ENCODE measurements at places on chromosomes 2 and 18.

DNA sequence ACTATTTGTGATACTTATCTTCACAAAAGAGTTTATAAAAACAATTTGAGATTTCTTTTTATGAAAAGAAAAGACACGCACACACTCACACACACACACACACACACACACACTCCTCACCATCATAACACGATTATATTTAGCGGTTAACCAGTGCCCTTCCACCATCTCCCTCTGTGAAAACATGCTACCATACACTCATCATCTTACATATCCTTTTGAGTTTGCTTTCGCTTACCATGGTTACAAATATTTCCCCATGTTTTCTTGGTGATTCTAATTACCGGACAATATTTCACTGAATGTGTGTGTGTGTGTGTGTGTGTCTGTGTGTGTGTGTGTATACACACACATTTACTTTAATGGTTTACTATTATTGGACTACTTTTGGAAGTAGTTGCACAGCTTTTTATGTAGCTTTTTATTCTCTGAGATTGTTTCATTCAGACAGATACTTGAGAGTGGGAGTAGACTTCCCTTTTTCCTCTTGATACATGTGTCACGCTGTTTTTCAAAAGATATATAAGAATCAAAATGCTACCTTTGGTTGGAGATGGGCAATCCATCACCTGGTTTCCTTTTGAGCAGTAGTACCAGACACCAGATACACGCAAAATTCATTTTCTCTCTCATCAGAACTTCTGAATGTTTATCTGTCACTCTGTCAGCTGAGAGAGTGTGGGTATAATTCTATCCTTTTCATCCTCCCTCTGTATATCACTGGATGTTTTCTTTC is 138.1 kb downstream of the SETBP1 start:
- H3K27me3 ChIP-seq = no peaks in the 10 kb centered on the region
- H3K36me3 ChIP-seq = no peaks in the 10 kb centered on the region
- H3K4me3 ChIP-seq = no peak overlapping the region
- H3K4me1 ChIP-seq = no peaks in the 10 kb centered on the region
- no peak overlapping the region for H3K27ac ChIP-seq
- no peak for DNase-seq

GRCh38 chr2:207463433-207463832 is 66.3 kb upstream of the CREB1 start:
- no peak for DNase-seq
- H3K27ac ChIP-seq = no peak overlapping the region
- no peaks in the 10 kb centered on the region for H3K27me3 ChIP-seq
- no peak overlapping the region for H3K4me3 ChIP-seq
- peaks cover 5% of the 10 kb centered on the region for H3K4me1 ChIP-seq
- no peaks in the 10 kb centered on the region for H3K36me3 ChIP-seq

DNA sequence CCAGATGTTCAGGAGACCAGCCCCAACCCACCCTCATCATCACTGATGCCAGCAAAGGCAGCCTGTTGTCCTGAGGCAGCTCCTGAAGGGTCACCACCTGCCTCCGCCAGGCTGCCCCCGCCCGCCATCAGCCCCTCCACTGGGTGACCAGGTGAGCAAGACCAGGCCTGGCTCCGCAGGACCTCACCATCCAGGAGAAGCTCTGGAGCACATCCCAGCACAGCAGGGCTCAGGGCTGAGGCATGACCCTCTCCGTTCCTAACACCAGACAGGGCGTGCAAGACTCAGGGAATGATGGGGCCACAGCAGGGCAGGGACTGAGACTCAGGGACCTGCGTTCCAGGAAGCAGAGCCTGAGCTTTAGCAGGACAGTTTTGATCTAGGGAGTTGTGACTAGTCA is 218.8 kb upstream of the RAB6C start:
- H3K27ac ChIP-seq = no peak overlapping the region
- no peaks in the 10 kb centered on the region for H3K27me3 ChIP-seq
- no peak for DNase-seq
- H3K4me1 ChIP-seq = no peaks in the 10 kb centered on the region

DNA sequence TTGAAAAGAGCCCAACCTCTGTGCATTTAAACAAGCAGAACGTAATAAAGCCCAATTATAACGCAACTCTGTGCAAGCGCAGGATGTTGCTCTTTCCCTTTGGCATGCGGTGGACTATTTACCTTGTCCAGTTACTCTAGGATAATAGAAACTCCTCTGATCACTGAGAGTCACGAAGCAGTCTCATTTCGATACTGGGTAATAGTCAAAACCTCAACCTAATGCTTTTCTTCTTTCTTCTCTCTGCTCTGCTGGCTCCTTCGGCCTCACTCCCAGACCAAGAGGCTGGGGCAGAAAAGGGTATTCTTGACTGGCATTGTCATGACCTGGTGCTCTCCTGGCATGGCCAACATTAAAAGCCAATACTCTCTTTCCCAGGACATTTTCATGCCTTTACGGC is 89.7 kb upstream of the GCFC2 start:
- H3K36me3 ChIP-seq = no peaks in the 10 kb centered on the region
- no peaks in the 10 kb centered on the region for H3K4me1 ChIP-seq
- no peaks in the 10 kb centered on the region for H3K27me3 ChIP-seq
- DNase-seq = no peak
- H3K4me3 ChIP-seq = no peak overlapping the region

DNA sequence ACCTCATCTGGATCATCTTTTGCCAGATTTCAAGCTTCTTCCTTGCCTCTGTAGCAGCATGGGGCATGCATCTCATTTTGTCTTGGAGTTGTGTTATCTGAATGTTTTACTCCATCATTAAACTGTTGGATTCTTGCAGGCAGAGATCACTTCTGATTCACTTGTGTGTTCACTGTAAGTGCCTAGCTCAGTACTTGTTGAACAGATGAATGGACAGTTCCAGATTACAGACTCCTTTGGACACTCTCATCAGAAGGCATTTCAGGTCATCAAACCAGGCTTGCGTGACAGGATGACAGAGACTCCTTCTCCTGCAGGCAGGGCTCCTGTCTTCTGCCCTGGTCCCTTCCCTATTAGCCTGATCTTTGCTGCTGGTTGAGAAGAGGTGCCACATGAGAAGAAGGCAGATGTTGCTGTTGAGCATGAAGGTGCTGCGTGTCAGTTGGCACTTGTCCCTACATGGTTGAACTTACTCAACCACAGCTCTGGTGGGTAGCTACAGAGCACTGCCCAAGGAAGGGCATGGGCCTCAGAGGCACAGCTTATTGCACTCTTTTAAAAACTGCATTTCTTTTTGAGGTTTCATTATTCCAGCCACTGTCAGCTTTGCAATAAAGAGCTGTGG is 58.9 kb downstream of the INPP4A start:
- no peaks in the 10 kb centered on the region for H3K4me1 ChIP-seq
- no peak for DNase-seq
- peaks cover 2% of the 10 kb centered on the region for H3K36me3 ChIP-seq
- no peak overlapping the region for H3K27ac ChIP-seq
- no peak overlapping the region for H3K4me3 ChIP-seq
- no peaks in the 10 kb centered on the region for H3K27me3 ChIP-seq

- peaks cover 21% of the 10 kb centered on the region for H3K27me3 ChIP-seq
- DNase-seq = no peak
- no peaks in the 10 kb centered on the region for H3K36me3 ChIP-seq
- H3K4me1 ChIP-seq = peaks cover 3% of the 10 kb centered on the region
- no peak overlapping the region for H3K4me3 ChIP-seq
- H3K27ac ChIP-seq = no peak overlapping the region
These were observed 2.2 kb upstream of the PDIA6 start for GRCh38 chr2:10814571-10815331.

DNA sequence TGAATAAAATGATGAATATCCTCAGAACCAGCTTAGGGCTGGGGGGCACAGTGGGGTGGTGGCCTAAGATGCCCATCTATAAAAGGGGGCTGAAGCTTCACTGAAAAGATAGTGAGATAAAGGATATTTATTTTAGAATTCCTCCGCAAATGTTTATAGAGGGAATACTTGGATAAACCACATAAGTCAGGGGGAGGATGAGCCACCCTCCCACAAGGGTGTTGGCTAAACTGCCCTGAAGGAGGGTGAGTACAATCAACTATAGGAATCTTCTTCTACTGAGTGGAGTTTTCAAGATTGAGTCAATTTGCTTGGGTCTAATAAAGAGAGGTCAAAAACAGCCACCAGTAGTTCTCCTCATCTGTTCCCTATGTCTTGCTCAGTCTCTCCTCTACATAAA is 114.5 kb upstream of the TANK start:
- no peaks in the 10 kb centered on the region for H3K36me3 ChIP-seq
- H3K27ac ChIP-seq = no peak overlapping the region
- peak; percentile 62 for DNase-seq

DNA sequence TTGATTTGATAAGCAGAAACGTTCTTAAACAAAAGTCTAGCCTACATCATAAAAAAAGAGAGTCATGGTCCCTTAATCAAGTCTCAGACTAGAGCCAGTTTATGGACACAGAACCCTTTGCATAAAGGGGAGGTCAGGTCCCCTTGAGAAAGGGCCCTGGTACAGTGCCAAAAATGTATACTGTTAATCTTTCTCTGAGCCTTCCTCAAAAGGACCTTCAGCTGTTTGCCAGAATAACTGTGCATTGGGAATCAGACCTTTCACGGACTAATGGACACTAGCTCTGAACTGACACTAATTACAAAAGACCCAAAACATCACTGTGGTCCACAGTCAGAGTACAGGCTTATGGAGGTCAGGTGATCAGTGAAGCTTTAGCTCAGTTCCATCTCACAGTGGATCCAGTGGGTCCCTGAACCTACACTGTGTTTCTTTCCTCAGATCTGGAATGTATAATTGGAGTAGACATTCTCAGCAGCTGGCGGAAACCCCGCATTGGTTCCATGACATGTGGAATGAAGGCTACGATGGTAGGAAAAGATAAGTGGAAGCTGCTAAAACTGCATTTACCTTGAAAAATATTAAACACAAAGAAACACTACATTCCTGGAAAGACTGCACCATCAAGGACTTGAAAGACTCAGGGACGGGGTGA is 151.4 kb downstream of the TMEFF2 start:
- H3K4me3 ChIP-seq = no peak overlapping the region
- no peak overlapping the region for H3K27ac ChIP-seq
- H3K4me1 ChIP-seq = no peaks in the 10 kb centered on the region
- no peaks in the 10 kb centered on the region for H3K36me3 ChIP-seq
- no peaks in the 10 kb centered on the region for H3K27me3 ChIP-seq

DNA sequence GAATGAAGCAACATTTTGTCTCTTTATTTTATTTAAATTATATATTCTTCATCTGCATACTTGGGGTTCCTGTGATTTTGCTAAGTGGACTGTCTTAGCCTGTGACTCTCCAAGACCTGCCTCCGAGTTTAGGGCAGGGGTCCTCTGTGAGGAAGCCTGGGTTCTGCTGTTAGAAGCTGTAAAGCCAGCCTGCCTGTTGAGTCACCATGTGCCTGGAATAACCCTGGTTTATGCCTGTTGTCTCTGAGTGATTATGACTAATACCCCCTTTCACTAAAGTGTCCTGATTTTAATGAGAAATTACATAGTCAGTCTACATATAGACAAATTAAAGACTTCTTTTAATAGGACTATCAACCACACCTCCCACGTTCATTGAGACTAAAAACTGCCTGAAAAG is 369.1 kb downstream of the ZNF521 start:
- no peak overlapping the region for H3K27ac ChIP-seq
- no peak overlapping the region for H3K4me3 ChIP-seq
- no peak for DNase-seq
- H3K27me3 ChIP-seq = no peaks in the 10 kb centered on the region
- no peaks in the 10 kb centered on the region for H3K36me3 ChIP-seq

GRCh38 chr2:109069331-109070194 is 59.4 kb upstream of the SH3RF3 start:
- no peak overlapping the region for H3K27ac ChIP-seq
- DNase-seq = no peak
- H3K36me3 ChIP-seq = no peaks in the 10 kb centered on the region
- no peak overlapping the region for H3K4me3 ChIP-seq
- no peaks in the 10 kb centered on the region for H3K4me1 ChIP-seq

DNA sequence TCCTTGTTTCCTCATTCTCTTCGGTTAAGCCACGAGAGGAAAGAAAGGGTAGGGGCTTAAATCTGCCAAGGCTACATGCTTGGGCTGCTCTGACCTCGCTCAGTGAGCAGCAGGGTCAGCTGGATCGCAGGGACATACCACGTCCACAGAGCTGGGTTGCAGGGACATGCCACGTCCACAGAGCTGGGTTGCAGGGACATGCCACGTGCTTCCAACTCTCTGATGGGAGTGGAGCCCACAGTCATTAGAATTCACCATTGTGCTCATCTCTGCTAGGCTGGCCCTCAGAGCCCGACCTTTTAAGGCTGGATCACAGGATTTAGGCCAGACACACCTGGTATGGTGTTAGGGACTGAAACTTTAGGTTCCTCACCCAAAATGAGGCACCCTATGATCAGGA is 107.4 kb upstream of the SEC11C start:
- DNase-seq = no peak
- H3K27me3 ChIP-seq = no peaks in the 10 kb centered on the region
- no peak overlapping the region for H3K27ac ChIP-seq
- no peaks in the 10 kb centered on the region for H3K36me3 ChIP-seq
- no peaks in the 10 kb centered on the region for H3K4me1 ChIP-seq
- H3K4me3 ChIP-seq = no peak overlapping the region

GRCh38 chr2:69669666-69670065 is 26.1 kb upstream of the AAK1 start:
- no peak overlapping the region for H3K4me3 ChIP-seq
- no peaks in the 10 kb centered on the region for H3K4me1 ChIP-seq
- H3K27me3 ChIP-seq = no peaks in the 10 kb centered on the region
- no peaks in the 10 kb centered on the region for H3K36me3 ChIP-seq
- no peak overlapping the region for H3K27ac ChIP-seq
- no peak for DNase-seq

GRCh38 chr18:23743733-23744333 is 54.6 kb downstream of the LAMA3 start:
- H3K4me3 ChIP-seq = no peak overlapping the region
- no peaks in the 10 kb centered on the region for H3K4me1 ChIP-seq
- H3K27me3 ChIP-seq = peaks cover 10% of the 10 kb centered on the region
- H3K36me3 ChIP-seq = no peaks in the 10 kb centered on the region

GRCh38 chr18:68418226-68418868 is 296.6 kb downstream of the TMX3 start:
- no peak for DNase-seq
- H3K27me3 ChIP-seq = no peaks in the 10 kb centered on the region
- no peaks in the 10 kb centered on the region for H3K36me3 ChIP-seq
- no peaks in the 10 kb centered on the region for H3K4me1 ChIP-seq
